AG08395 (cell line): ENCODE measurements at places on chromosomes 2 and 18.

DNA sequence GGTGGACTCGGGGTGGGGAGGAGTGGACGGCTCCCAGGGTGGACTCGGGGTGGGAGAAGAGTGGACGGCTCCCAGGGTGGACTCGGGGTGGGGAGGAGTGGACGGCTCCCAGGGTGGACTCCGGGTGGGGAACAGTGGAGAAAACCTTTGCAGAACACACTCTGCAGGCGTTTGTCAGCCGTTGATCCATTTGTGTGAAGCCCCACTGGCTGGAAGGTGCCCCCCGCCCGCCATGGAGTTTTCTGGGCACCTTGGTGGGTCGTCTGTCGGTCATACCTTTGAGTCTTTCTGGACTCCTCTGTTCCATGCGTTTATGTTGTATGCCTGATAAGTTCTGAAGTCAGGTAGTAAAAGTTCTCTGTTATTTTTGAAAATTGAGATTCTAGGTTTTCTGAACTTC lies 12.5 kb downstream of the CTDP1 start:
- no peak for DNase-seq

DNA sequence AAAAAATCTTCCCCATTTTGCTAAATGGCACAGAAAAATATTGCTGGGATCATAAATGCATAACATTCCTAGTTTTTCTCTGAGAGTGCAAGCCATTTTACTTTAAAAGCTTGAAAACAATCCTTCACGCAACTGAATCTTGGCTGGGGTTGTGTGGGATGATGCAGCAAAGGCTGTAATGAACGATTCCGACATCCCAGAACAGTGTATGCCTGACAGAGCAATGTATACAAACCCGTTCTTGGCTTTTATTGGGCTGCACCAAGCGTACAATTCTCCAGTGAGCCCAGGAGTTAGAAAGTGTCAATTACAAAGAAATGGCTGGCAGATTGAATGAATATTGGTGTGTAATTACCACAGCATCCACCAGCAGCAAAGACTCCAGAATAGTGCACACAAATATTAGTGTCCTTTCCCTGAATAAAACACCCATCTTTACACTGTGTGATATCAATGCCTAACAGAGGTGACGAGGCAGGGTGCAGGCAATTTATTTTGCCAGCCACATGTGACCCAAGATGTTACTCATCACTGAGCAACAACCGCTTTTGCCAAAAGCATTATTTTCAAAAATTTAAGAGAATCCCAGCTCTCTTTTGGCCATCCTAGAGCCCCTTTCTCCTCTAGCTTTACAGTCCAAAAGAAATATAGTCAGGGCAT lies 578.6 kb upstream of the CHAC2 start:
- DNase-seq, result no peak

GRCh38 chr18:66682855-66683322 lies 79.0 kb upstream of the CDH19 start:
- no peak for DNase-seq

DNA sequence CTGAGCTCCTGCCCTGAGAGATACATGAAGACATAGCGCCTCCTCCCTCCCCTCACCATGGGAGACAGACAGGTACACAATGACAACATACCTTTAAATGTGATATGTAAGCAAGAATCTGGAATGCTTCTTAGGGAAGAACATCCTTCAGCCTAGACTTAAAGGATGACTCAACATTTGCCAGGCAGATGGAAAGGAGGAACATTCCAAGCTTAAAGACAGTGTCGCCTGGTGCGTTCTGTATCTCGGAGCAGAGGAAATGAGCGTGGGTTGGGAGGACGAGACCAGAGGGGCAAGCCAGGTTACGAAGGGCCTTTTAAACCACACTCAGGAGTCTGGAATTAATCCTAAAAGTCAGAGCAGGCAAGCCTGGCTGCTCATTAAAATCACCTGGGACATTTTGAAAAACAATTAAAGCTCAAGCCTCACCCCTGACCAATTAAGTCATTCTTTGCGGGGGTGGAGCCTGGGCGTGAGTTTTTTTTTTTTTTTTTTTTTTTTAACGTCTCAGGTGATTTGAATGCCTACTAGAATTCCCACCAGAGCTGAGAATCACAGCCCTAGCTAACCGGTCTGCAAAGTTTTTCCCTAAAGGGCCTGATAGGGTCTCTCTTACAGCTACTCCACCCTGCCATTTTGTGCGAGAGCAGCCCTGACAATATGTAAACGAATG lies 131.2 kb upstream of the SEC11C start:
- DNase-seq, result peak; percentile 36

GRCh38 chr2:564471-565181 lies 112.6 kb downstream of the TMEM18 start:
- no peak for DNase-seq

GRCh38 chr18:8799001-8799400 lies 93.6 kb downstream of the MTCL1 start:
- DNase-seq, result peak; percentile 67

- no peak for DNase-seq
Observed at GRCh38 chr2:232352511-232353091, 25.9 kb upstream of the ALPP start.

DNA sequence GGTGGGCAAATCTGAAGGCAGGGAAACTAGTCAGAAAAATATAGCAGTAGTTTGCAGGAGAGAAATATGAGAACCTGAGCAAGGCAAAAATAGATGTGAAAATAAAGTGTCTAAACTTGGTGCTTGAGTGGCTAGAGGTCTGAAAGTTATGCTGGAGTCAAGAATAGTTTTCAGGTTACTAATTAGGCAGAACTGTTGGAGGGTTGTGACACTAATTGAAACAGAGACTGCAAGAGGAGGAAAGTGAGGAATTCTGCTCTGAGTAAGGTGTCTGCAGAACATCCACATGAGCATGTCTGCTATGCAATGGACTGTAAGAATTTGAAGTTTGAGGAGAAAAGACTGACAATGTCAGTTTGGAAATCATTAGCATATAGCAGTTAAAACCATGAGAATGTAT lies 444.0 kb upstream of the LRRTM1 start:
- no peak for DNase-seq
